Activated T-cell treated with anti-CD3 and anti-CD28 coated beads, Interleukin-2, amount 50 U/mL, for 1 hour (primary cell): ENCODE measurements at places on chromosomes 5 and 9.

DNA sequence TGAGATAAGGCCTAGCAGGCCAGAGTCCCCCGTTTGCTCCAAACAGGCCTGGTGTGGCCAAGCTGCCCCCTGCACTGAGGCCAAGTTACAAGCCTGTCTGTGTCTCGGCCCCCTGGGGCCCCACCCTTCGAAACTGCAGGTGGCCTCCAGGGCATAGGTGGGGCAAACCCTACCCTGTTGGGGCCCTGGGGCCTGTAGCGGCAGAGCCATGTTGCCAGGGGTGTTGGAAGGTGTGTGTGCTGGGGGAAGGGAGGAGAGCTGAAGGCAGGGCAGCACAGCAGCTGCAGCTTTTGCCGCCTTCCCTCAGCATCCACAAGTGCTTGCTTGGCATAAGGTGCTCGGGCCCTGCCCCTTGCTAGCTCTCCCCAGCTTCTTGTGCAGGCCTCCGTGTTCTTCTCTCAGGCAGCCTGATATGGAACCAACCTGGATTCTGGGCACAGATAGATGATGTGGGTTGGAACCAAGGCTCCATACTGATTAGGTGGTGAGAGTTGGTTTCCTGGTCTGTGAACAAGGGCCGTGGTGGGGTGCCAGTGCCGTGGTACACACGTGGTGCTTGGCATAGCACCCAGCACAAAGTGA, 12.7 kb downstream of the IRF1 start:
- peak; percentile 45 for DNase-seq

GRCh38 chr9:99354104-99354503, 132.0 kb downstream of the SEC61B start:
- no peak for DNase-seq

DNA sequence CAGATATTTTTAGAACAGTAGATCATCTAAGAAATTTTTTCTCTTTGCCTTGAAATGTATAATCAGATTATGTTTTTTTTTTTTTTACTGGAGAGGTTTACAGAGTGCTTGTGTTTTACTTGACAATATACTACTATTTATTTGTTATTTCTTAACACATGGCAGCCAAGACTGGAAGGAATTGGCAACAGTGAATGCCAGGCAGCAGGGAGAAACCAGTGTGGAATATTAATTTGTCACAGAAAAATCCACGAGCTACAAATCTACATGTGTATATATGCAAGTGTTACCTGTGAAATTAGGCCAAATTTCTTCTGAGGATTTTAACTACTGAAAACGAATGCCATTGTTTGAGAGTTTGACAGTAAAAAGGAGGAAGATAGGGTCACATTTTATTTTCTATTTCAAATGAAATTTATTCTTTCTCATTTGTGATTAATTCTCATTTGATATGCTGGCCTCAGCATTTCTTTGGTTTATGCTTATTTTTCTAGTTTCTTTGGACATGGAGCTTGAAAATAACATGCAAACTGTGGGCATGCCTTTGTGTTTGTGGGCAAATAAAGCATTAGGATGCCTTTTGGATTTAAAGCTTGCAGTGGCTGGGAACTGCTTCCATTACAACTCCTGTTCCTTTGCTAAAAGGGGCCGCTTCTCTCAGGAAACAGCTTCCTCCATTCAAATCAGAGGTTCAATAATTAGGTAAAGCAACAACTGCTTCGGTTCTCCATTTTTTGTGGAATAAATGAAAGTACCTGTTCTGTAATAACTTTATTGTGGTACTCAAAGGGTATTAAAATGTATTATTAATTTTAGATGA, 39.0 kb upstream of the ZFYVE16 start:
- no peak for DNase-seq

- DNase-seq, result no peak
These were observed 168.6 kb downstream of the CARTPT start for GRCh38 chr5:71887680-71888079.

- no peak for DNase-seq
These were observed 39.8 kb upstream of the FUBP3 start for GRCh38 chr9:130539420-130540223.

- DNase-seq, result no peak
These were observed 97.0 kb upstream of the COL5A1 start for GRCh38 chr9:134544388-134545214.

GRCh38 chr5:102545175-102545574, 46.4 kb upstream of the SLCO6A1 start:
- DNase-seq, result no peak

GRCh38 chr9:115142517-115143270, 24.7 kb upstream of the TNC start:
- DNase-seq, result no peak

DNA sequence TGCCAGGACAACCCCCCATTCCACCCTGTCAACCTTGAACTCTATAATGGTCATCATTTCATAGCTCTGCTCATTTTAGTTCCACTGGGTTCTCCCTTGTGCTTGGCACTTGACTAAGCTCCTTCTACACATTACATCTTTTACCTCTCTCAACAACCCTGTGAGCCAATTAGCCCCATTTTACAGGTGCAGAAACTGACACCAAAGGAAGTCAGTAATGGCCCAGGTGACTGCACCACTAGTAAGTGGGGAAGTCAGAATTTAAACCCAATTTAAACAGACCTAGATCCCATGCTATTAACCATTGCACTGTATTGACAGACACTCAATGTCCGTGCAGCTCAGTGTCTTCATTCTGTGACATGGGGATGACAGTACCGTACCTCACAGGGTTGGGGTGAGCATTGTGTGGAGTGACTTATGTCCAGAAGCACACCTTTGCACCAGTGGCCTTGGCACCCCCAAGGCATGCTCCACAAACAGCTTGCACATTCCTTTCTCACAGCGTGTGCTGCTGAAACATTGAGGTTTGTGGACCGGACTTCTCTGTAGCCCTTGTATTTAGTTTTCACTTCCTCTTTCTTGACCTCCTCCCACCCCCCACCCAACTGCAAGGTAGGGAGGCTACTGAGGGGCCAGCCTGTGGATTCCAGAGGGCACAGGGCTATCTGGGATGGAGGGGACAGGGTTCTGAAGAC, 23.1 kb downstream of the IRF1 start:
- DNase-seq, result no peak

- no peak for DNase-seq
These were observed 3.0 kb upstream of the GLRX start for GRCh38 chr5:95825495-95825894.

DNA sequence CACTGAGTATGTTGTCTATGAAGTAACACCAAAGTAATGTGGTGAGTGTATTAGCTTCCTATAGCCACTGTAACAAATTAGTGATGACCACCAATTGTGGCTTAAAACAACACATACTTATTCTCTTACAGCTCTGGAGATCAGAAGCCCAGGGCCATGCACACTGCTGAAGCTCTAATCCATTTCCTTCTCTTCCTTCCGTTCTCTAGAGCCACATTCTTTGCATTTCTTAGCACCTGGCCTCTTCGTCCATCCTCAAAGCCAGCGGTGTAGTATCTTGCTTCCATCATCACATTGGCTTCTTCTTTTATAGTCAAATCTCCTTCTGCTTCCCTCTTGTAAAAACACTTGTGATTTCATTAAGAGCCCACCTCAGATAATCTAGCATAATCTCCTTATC, 230.3 kb upstream of the RFX3 start:
- DNase-seq, result no peak

DNA sequence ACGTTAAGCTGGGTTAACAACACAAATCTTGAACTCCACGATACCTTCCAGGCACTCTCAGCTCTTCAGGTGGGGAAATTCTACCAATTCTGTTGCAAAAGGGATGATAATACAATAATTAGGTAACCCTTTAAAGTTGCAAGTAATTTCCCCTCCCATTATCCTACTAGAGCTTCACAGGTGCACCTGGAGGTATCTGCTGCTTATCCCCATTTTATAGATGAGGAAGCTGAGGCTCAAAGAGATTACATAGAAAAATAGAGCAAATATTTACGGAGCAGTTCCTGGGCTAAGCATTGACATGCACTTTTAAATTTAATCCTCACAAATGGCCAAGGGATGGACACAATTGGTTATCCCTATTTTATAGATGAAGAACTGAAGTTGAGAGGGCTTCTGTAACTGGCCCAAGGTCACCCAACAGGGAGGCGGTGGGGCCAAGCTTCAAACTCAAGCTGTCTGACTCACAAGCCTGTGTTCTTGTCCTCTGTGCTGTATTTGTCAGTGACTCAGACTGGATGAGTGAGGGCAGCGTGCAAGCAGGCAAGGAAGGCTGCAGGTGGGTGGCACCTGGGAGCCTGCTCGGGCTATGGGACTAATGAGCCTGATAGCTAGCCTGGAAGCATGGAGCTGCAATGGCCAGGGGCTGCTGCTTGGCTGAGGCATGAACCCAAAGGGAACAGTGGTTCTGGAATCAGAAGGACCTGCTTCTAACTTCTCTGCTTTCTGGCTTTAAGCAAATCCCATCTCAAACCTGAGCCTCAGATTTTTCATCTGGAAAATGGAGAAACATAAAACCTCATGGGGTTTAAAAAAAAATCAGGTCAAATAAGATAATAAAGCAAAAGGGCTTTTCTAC, 105.5 kb downstream of the PDE6A start:
- no peak for DNase-seq

DNA sequence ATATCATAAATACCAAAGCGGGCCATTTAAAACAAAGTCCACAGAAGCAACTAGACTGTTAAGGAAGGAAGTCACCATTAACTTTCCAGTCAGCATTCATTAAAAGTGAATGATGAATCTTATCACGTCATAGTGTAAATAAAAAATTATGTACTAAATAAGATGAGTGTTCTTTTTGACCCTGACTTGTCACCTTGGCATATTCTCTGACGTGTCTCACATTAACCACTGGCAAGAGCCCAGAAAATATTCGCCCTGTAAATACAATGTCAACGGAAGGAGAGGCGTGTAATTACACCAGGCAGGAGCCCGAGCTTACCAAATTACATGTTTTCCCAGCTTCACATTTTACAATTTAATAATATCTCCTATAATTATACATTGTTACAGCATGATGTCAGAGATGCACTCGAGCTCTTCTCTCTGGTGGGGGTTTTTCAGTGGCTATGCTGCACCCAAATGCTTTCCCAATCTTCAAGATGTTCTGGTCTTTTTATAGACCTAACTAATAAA, 29.3 kb upstream of the UBE2QL1 start:
- no peak for DNase-seq

- no peak for DNase-seq
These were observed 86.8 kb downstream of the MAPKAP1 start for GRCh38 chr9:125620216-125620615.

DNA sequence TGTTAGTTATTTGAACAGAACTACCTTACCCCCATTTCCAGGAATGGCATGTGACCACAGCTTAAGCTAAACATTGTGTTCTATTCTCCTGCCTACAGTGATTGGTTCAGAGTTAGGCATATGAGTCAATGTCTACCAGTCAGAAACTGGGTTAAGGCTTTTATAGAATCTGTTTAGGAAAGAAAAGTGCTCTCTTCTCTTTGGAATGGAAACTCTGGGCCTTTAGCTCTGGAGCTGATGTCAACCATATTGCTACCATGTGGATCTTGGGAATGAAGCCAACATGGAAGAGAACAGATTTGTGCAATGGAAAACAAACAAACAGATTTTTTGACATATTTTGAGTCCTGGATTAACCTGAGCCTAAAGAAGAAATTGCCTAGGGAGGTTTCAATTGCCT, 488.9 kb upstream of the TNC start:
- no peak for DNase-seq

GRCh38 chr5:111225926-111226325, 1.7 kb downstream of the CAMK4 start:
- no peak for DNase-seq

- no peak for DNase-seq
These were observed 26.9 kb upstream of the ANXA6 start for GRCh38 chr5:151184316-151185042.

DNA sequence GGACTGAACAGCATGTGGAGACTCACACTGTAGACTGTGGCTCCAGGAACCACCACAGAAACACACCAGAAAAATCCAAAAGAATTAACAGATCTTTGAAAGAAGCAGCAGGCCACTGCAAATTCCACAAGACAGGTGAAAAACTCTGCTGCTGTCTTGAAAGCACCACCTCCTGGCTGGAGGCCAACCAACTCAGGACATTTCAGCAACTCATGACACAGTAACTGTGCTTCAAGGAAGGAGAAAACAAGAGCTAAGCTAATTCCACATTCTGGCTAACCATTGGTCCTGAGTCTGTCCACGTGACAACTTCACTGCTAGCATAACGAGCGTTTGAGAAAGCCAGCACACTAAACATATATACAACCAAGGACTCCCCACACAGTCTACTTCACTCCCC, 625.1 kb downstream of the PRELID2 start:
- DNase-seq, result no peak

- no peak for DNase-seq
These were observed 30.7 kb upstream of the C5orf58 start for GRCh38 chr5:170202117-170202516.

DNA sequence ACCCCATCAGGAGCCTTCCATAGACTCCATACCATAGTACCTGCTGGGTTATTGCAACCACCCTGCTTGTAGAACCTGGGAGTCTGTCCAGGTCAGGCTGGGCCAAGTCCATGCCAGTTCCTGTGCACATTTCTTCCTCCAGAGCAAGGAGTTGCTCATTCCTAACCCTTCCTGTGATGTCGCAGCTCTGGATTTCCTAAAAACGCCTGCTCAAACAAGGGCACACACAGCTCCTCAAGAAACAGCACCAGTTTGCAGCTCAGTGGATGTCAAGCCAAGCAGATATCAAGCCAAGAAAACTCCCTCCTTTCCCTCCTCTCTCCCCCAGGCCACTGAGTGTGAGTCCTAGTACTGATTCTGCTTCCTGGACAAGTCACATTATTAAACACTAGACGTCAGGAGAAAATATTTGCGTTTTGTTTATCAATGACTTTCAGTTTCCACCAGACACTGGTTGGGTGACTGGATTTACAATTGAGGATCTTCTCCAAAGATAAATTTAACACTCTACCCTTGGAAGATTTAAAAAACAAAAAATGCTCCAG, 59.6 kb downstream of the SLC1A1 start:
- DNase-seq, result no peak

GRCh38 chr5:172896465-172896864, 62.4 kb downstream of the ERGIC1 start:
- no peak for DNase-seq

GRCh38 chr5:10701567-10702039, 59.4 kb downstream of the DAP start:
- no peak for DNase-seq

DNA sequence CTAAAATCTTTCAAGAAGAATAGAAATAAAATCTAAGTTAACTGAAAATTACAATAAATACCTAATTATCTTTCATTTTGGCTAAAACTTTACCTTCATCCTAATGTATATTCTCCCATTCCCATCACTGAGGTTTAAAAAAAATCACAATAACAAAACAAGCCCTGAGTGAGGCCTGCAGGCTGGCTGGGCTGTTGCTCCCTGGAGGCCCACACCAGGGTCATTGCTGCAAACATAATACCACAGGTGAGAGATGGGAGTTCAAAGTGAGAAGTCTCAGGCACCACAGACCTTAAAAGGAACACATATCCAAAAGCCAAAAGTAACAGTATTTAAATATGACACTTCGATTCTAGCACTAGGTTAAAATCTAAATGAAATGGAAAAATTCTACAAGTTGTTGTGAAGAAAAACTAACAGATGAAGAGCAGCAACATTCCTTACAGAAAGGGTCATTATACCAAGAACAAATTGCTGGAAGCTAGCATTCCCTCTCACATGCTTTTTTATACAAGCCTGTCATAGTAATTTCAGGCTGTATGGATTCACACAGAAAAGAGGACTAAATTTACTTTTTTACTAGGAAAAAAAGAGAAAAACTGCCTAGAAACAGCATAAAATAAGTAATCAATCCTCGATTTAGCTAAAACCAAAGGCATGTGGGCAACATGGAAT, 57.8 kb downstream of the AUH start:
- DNase-seq, result no peak
